ENCODE measurements at places on chromosomes 1 and 21. TPM values are rescaled to one million over a fixed set of nuclear protein-coding genes. Genes with fewer than 3 reads are reported as not detected.

Gene TCEA3
- 44.9 TPM for polyA plus RNA-seq

Gene FCN3
- 2.5 TPM for polyA plus RNA-seq

Gene DDAH1
- polyA plus RNA-seq: 140 TPM

DNA sequence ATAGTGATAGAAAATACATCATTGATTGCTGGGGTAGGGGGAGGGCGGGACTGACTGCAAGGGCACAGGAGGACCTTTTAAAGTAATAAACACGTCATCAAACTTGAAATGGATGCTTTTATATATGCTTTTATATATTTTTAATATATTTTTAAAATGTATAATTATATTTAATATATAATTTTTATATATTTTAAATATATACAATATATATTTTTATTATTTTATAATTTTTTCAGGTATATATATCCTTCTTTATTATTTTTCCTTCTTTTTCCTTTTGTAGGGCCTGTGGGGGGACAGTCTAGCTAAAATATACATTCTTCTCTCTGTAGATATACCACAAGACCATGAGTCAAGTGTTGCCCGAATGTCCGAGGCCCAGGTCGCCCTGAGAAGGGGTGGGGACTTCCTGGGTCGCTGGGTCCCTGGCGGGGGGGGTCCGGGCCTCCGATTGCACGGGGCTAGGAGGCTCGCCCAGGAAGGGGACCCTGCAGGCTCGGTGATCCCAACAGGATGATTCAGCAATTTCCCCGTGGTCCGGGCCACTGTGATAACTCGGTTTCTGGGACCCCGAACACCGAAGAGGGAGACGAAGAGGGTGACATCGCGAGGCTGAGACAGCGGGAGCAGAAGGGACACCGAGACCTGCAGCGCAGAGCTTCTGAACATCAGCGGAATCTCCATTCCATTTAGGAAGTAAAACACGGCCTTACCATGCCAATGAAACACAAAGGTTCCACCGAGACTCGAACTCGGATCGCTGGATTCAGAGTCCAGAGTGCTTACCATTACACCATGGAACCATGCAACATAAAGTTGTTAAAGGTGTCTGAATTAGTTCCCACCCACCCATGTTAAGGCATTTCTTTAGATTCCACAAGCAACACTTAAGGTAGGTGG is 112.5 kb upstream of the NBPF11 start:
- DNase-seq: no peak

DNA sequence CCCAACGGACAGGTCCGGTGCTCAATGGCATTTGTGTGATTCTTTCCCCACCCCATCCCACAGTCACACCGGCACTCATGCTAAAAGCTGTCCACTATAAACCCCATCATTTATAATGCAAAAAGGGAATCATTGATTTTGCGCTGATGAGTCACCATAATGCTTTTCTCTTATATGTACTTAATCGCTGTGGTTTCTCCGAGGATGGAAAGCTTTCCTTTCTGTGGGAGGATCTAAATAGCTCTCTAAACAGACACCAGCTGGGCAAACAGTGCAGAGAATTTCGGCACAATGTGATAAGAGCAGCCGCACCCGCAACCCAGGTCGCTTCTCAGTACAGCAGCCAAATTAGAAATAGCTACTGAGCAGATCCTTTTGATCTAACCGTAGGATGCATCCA is 85.6 kb downstream of the SETD4 start:
- no peak for DNase-seq

GRCh38 chr21:42411197-42411869 is 7.6 kb downstream of the UBASH3A start:
- no peak for DNase-seq

GRCh38 chr1:208203848-208204609 is 40.2 kb downstream of the PLXNA2 start:
- no peak for DNase-seq

DNA sequence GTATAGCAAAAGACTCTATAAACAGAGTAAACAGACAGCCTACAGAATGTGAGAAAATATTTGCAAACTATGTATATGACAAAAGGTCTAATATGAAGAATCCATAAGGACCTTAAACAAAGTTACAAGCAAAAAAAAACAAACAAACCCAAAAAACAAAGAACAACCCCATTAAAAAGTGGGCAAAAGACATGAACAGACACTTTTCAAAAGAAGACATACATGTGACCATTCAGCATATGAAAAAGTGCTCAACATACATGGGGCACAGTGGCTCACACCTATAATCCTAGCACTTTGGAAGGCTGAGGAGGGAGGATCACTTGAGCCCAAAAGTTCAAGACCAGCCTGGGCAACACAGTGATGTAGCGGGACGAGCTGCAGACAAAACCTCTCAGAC is 17.9 kb upstream of the OR2B11 start:
- no peak for DNase-seq

DNA sequence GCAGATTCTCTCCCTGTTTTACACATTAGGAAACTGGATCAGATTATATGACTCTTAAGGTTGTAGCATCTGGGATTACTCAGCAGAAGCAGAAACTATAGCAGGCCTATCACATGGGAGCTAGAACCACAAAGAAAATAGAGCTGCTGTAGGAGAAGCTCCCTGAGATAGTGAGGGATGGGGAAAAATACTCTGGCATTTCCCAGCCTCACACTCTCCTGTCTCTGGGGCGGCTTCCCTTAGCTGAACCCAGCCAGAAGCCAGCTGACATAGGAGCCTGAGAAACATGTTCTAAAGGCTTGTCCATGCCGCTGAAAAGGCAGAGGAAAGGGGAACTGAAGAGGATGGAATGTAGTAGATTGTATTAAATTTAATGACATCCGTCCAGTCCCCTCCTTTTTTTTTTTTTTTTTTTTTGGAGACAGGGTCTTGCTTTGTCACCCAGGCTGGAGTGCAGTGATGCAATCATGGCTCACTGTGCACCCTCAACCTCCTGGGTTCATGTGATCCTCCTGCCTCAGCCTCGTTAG is 76.8 kb upstream of the DNAJC6 start:
- no peak for DNase-seq

All from right renal cortex interstitium (tissue), 3 donors.